ENCODE measurements at places on chromosomes 11 and 22.

DNA sequence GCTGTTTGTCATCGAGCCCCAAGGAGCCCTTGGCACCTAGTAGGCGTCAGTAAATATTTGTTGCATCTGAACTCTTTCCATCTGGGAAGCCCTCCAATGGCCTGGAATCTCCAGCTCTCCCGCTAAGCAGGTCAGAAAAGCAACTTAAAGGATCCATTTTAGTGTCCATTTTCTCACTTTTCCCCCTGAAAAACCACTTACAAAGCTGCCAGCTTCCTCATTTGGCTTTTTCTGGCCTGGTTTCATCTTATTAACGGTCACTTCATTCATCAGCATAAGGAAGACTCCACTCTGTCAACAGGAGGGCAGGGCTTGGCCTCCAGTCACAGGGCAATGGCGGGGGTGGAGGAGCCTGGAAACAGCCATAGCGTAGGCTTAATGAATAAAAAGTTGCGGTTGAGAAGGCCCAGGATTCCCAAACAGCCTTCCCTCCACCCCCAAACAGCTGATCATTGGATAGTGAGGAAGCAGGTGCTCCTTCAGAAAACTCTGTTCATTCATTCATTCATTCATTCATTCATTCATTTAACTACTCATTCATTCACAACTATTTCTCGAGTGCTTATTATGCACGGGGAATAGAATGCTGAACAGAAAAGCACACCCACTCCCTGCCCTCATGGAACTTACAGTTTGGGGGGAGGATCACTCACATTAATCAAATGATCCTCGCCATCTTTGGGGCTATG, 104.5 kb upstream of the RCN1 start:
- DNase-seq, result no peak

DNA sequence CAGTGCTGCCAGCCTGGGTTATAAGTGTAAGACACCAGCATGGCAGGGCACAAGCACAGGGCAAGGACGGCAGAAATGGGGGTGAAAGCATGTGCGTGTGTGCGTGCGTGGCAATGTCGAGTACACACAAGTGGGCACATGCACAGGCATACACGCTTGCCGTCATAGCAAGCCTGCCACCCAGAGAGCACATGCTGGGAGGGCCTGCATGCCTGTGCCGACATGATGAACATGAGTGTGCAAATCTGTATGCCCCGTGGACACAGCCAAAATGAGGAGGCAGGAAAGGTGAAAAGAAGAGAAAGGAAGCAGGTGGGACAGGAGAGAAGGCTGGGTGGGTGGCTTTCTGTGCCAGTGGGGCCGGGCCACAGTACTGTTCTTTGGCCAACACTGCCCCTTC, 62.9 kb downstream of the NECTIN1 start:
- no peak for DNase-seq

GRCh38 chr11:20207781-20208621, 47.7 kb upstream of the DBX1 start:
- DNase-seq, result no peak

DNA sequence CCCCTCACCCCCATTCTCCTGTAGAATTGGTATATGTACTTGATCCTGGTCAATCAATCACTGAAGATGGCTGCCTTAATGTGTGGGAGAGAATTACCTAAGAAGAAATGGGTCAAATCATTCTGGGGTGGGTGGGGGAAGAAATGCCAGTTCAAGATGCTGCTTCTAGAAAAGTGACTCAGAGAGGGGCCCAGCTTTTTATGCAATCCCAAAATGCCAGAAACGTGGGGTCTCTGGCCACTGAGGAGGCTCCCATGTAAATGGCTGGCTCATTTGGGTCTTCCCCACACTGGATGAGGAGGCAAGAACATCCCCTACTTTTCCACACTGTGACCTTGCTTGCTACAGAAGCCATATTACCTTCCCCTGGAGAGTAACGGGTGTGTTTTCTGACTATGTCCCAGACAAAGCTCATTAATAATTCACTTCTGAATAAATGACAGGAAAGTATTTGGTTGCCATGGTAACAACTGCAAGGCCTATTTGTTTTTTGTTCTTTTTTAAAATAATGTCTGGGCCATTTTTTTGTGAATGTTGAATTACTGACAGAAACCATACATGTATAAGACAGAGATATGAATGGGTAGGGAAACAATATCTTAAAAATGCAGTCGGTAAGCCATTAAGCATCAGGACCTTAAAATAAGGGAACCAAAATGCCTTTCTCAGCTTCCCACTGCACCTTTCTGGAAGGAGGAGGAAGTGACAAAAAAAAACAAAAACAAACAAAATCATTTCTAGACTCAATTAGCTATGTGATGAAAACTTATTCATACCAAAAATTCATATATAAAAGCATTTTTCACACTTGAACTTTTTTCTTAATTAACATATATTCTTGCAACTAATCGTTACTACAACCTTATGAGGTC, 32.0 kb downstream of the SLC1A2 start:
- no peak for DNase-seq

- DNase-seq, result no peak
Measured at GRCh38 chr11:18012122-18012905, 533 bp downstream of the SERGEF start.

GRCh38 chr11:134373591-134374052, 38.4 kb downstream of the B3GAT1 start:
- no peak for DNase-seq

- DNase-seq, result no peak
Measured at GRCh38 chr11:75902631-75903030, 87.6 kb downstream of the UVRAG start.

DNA sequence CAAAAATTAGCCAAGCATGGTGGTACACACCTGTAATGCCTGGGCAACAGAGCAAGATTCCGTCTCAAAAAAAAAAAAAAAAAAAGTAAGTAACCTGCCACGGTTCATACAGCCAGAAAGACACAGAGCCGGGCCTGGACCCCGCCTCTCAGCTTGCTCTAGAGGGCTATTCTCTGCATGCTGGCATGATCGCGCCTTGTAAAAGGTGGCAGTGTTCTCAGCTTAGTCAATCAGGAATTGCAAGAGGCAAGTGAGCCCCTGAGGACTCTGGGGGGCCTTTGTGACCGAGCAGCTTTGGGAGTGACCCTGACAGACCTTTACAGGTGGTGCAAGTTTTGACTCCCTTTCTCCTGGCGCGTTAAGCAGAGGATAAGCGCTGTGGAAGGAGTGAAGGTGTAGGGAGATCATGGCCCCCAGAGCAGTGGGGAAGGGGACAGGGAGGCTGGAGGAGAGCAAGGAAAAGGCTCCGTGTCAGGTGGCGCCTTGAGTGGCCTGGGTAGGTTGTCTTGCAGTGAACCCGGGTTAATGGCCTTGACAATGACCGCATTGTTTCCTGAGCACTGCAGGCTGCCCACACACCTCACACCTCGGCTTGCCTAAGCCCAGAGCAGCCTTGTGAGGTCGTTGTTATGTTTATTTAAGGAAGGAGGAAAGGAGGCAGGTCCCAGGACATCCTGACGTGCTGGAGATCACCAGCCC, 48.9 kb downstream of the CDPF1 start:
- no peak for DNase-seq

GRCh38 chr11:81331611-81332235, 1401.9 kb downstream of the FAM181B start:
- DNase-seq, result no peak

DNA sequence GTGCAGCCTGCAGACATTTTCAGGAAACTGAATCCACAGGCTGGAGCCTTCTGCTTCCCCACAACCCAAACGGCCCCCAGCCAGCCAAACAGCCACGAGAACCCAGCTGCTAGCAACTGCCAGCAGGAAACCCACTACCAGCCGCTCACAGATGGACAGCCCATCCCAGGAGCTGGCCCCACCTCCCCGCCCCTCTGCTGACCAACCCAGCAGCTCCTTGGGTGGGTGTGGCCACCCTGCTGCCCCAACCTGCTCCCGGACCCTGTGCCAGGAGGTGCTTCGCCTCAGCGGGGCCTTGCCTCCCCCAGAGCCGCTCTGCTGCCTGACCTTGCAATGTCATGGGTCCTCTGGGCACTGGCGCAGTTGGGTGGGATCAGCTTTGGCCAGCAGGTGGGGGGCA, 8.2 kb upstream of the CCDC188 start:
- no peak for DNase-seq

DNA sequence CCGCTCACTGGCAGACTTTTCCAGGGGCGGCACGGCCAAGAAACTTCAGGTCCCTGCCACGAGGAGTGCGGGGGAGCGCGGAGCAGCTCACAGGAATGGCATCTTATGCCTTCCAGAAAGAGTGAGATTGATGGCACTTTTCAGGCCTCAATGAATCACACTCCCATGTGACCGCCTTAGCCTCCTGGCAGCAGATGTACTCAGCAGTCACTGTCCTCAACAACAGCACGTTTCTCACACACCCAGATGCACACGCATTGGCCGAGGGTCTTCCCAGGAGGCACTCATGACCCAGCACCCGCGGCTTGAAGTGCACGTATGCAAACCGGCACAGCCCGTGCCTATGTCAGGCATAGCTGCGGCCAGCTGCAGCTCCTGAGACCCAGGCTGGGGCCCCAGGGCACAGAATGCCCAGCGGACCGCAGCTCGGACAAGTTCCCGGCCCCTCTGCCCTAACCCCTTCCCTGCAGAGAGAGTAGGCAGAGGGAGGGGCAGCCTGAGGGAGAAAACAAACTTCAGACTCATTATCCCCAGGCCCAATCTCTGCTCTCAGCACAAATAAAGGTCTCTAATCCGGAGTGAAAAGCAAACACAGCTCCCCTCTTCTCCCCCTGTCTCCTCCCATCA, 48.3 kb downstream of the RPUSD4 start:
- no peak for DNase-seq

DNA sequence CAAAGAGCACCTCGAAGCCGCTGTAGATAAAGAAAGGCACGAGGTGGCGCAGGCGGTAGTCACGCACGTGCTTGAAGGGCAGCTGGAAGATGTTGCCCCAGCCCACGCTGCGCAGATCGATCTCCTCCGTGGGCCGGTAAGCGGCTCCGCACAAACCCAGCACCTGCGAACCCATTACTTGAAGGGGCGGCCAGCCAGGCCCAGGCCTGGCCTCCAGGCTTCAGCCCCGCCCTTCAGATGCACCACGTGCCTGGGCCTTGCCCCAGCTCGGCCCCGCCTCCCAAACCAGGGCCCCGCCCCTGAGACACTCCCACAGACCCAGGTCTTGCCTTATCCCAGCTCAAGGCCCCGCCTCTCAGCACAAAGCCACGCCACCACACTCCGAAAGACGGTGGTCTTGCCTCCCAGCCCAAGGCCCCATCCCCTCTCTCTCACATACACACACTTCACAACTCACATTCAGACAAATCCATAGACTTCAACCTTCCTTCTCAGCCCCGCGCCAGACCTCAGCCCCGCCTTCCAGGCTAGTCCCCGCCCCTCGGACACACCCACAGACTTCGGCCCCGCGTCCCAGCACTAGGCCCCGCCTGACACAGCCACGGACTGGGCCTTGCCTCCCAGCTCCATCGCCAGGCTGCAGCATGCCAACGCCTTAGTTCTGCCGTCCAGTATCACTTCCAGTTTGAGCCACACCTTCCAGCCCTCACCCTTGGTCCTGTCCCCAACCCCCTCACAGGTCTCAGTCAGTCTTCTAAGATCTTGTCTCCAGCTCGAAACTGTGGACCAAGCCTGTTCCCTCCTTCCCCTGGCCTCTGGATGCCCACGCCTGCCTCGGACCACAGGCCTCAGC, 7.0 kb downstream of the UNC93B1 start:
- DNase-seq, result no peak

GRCh38 chr11:100631316-100631715, 55.8 kb upstream of the ARHGAP42 start:
- no peak for DNase-seq

GRCh38 chr11:113514856-113515255, 39.7 kb upstream of the DRD2 start:
- DNase-seq, result no peak

DNA sequence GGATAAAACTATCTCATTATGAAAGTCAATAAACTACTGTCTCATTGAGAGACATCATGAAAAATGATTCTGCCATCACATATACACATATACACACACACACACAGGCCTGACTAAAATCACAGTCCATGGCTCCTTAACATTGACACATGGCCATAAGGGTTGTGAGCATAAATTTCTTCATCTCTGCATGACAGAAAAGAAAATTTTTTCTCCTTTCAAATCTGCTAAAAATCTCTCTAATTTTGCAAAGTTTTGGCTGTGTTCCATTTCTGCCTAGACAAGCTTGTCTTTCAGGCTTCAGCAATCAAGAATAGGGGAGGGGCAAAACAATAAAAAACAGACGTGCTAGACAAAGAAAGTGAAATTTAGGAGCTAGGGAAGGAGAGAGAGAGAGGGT, 324.5 kb downstream of the LRRC4C start:
- DNase-seq, result no peak

GRCh38 chr22:35894464-35894878, 134.2 kb downstream of the RBFOX2 start:
- DNase-seq, result no peak

DNA sequence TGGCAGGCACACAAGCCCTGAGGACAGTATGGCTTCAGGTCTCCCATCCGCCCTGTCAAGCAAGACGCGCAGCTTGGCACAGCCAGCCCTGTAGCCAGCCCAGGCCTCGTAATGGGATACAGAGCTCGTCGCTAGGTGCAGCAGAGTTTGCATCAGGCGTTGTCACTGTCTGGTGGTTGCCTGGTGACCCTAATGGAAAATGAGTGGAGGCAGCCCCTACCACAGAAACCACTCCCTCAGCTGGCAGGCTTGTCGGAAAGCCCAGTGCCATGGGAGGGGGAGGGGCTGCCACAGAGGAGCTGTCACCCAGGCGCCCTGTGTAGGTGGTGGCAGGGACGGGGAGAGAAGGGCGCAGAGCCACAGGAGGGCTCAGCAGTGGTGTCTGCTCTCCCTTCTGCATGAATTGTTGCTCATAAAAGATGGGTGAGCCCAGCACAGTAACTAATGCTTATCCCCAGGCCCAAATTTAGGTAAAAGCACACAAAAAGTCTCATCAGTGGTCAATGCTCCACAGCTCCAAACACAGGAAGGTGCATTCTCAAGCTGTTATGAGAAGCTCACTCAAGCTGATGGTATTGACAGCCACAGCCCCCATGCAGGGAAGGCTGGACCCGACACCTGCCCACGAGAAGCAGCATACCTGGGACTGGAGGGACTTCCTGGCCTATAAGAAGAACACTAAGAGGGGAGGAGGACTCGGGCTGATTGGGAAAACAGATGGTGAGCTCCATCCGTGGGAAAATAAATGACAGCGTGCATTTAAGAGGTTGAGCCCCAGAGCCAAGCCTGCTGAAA, 164.6 kb downstream of the ETS1 start:
- DNase-seq, result no peak

DNA sequence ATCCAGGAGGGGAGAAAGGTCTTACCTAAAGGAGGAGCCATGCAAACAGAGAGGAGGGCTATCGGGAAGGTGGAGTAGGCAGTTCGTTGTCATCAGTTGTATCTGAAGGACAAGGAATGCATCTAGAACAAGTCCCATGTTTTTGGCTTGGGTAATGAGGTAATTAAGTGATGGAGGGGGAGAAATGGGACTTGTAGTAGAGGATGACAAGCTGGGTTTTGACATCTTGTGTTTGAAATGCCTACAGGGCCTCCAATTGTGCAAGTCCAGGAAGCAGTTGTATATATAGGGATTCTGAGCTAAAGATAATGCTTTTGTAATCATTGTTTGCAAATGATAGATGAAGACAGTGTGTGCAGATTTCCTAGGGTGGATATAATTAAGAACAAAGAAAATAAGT, 622.8 kb downstream of the NTM start:
- no peak for DNase-seq
